ENCODE measurements at places on chromosomes 2 and 18.

- DNase-seq, result no peak
These were observed 1142.0 kb upstream of the PIK3C3 start for GRCh38 chr18:40812981-40813515.

GRCh38 chr2:128635361-128635900 lies 316.8 kb upstream of the HS6ST1 start:
- DNase-seq, result no peak

DNA sequence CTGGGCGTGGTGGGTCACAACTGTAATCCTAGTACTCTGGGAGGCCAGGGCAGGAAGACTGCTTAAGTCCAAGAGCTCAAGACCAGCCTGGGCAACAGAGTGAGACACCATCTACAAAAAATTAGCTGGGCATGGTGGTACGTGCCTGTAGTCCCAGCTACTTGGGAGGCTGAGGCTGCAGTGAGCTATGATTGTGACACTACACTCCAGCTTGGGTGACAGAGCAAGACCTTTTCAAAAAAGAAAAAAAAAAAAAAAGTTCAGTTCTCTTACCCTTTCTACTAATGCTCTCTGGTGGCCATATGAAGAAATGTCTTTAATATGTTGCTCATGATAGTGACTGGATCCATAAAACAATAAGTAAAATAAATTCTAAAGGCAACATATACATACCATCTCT lies 14.9 kb downstream of the TYW5 start:
- no peak for DNase-seq

GRCh38 chr2:176902454-176902853 lies 310.1 kb upstream of the HNRNPA3 start:
- no peak for DNase-seq

DNA sequence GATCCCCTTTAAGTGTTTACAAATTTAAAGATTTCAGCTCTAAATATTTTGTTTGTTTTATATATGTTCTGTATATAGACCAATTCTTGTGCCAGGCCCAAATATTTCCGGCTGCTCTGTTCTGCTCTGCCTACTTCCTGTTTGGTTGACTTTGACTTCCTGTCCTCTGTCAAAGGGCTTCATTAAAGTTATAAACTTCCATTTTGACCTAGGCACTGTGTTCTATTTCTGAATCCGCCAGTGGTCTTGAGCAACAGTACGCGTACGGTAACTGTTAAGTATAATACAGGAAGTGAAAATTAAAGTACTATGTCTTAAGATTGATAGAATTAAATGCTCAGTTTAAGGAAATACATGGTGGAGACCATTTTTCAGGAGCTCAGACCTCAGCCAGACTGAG lies 13.5 kb upstream of the REL start:
- DNase-seq, result no peak

DNA sequence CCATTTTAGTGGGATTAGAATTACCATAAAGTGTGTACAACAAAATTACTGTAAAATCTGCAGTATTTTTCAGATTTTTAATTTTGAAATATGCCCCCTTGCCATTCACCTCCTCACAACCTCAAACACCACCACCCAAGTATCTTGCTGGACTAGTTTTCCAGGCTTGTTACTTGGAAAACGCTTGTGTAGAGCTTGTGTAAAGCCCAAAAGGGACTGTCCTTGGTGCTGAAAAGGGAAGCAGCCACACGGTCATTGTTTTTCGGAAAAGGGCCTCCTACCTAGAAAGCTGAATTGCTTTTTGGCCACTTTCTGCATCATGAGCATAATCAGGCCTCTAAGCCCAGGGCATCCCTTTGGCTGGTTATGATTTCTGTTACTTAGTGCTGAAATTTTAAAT lies 563.4 kb downstream of the LRRTM4 start:
- DNase-seq, result no peak

DNA sequence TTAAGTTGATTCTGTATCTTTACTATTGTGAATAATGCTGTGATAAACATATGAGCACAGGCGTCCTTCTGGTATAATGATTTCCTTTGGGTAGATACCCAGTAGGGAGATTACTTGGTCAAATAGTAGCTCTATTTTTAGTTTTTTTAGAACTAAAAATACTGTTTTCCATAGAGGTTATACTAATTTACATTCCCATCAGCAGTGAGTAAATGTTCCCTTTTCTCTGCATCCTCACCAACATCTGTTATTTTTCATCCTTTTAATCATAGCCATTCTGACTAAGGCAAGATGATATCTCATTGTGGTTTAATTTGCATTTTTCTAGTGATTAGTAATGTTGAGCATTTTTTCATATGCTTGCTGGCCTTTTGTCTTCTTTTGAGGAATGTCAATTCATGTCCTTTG lies 35.1 kb downstream of the PMS1 start:
- peak; percentile 57 for DNase-seq
